ENCODE measurements at places on chromosomes 1 and 21.

DNA sequence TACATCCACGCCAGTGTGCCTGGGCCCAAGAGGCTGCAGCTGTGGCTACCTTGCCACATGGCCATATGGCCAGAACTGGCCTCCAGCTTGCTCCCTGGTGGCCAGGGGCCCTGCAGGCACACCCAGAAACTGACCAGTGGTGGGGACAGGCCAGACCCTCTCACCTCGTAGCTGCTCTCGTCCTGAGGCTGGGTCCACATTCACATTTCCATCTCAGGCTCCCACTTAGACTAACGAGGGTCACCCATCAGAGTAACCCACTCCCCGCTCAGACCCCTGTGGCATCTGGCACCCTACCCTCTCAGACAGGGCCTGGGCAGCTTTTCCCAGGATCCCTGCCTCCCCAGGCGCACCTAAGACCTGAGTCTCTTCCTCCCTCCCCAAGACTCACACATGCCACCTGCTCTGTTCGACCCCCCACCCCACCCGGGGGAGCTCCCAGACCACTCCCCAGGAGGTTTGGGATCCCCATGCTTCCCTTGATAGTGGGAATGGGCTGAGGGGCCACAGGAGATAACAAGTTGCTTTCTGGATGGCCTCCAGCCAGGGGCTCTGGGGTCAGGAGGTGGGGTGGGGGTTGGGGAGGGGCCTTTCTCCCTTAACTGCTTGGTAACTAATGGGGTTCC lies 21.3 kb upstream of the RNU1-4 start:
- no peak for DNase-seq

GRCh38 chr21:30315701-30316100 lies 4.4 kb downstream of the KRTAP26-1 start:
- DNase-seq: no peak

GRCh38 chr1:1381294-1381693 lies 6.3 kb upstream of the AURKAIP1 start:
- no peak for DNase-seq

- peak; percentile 40 for DNase-seq
Measured at GRCh38 chr1:6485168-6486101, 6.0 kb downstream of the PLEKHG5 start.

- DNase-seq: peak; percentile 95
Measured at GRCh38 chr1:117366177-117367045, 838 bp upstream of the MAN1A2 start.

GRCh38 chr1:81493102-81493869 lies 307.4 kb upstream of the ADGRL2 start:
- DNase-seq: no peak

DNA sequence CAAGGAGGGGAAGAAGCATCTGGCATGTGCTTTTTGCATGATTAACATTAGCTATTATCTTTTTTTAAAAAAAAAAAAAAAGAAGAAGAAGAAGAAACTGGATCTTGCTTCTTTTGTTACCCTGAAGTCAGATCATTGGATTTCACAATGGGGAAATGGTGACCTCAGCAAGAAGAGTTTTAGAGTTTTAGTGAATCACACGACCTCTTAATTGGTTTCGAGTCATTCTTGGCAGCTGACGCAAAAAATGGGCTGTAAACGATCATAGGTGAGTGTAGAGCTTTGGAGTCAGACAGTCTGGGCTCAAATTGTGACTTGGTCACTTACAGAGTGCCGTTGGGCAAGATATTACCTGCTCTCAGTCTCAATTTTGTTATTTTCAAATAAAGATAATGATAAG lies 33.3 kb upstream of the PGBD5 start:
- DNase-seq: no peak

DNA sequence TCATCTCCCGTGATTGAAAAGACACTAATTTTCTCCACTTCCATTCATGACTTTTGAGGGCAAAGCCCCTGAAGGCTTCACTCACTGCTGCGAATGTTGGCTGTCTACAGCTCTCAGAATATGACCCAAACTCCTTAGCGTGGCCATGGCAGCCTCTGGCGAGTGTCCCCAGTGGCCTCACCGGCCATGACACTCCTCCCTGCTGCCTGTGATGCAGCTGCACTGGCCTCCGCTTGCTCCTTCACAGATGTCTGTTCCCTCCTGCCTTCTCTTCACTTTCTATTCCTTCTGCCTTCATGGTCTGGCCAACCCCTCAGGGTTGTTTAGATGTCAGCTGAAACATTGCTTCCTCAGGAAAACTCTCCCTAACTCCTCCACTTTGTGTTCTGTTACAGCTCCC lies 30.8 kb upstream of the PTPRF start:
- no peak for DNase-seq

DNA sequence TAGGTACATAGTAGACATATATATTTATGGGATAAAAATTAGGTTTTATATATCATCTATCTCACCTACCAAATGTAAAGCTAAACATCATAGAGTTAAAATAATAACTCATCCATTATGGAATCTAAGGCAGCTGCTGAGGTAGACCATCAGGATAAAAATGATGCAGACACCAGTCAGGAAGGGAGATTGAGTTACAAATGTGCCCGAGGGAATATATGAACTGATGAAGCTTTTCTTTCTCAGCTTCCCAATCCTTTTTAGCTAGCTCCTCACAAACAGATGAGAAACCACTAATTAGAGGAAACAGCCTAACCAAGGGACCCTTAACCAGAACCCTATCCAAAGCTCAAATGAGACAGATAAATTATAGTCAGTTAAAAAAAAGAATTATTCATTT lies 20.9 kb downstream of the TTLL7 start:
- DNase-seq: no peak

DNA sequence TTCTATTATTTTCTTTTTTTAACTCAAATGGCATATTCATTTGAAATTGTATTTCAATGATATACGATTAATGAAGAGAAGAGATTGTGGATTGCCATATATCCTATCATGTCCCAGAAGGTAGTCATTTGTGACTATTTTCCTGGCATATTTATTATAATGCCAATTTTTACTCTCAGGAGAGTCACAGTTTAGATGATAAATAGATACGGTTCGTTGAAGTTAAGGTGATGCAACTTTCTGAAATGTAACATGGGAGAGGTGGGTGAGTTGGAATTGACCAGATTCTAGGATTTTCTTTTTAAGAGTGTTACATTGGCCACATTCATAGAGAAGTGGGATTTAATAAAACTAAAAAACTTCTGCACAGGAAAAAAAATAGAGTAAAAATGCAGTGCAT lies 1138.5 kb downstream of the NCAM2 start:
- no peak for DNase-seq

- no peak for DNase-seq
Measured at GRCh38 chr1:76477156-76477555, 390.1 kb upstream of the ST6GALNAC5 start.

GRCh38 chr1:225454733-225455132 lies 26.9 kb upstream of the LBR start:
- no peak for DNase-seq

Data from eye (tissue), 1 donor.